Activated CD4-positive, alpha-beta T cell treated with anti-CD3 and anti-CD28 coated beads, Interleukin-10, Interleukin-2, amounts not matched to agents 100 ng/mL and 50 ng/mL, durations not matched to agents 16 hours and 8 hours (primary cell): ENCODE measurements at places on chromosomes 2 and 18.

DNA sequence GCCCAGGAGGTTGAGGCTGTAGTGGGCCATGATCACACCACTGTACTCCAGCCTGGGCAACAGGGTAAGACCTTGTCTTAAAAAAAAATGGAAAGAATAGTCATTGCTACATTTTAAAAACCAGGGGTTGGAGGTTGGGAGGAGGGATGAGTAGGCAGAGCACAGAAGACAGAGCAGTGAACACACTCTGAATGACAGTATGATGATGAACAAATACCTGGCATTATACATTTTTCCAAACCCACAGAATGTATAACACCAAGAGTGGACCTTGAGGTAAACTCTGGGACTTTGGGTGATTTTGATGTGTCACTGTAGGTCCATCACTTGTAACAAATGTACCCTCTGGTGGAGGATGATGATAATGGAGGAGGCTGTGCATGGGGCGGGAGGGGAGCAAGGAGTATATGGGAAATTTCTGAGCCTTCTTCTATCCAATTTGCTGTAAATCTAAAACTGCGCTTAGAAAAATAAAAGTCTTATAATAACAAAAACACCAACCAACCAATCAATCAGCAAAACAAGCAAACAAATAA, 111.4 kb upstream of the PGAP1 start:
- DNase-seq = no peak

DNA sequence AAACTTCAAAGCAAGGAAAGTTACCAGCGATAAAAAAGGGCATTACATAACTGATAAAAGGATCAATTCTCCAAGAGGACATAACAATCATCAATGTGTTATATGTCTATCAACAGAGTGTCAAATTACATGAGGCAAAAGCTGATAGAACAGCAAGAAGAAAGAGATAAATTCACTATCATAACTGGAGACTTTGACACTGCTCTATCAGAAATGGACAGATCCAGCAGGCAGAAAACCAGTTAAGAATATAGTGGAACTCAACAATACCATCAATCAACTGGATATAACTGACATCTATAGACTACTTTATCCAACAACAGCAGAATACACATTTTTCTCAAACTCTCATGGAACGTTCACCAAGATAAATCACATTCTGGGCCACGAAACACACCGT, 65.0 kb downstream of the ROCK2 start:
- DNase-seq = no peak

- DNase-seq = no peak
These were observed 270.0 kb downstream of the CTNNA2 start for GRCh38 chr2:79782576-79783452.

- DNase-seq = no peak
These were observed 183.7 kb downstream of the KLHL29 start for GRCh38 chr2:23568626-23569190.

GRCh38 chr18:41966943-41967342, 11.9 kb downstream of the PIK3C3 start:
- DNase-seq = no peak

- DNase-seq = no peak
These were observed 10.2 kb upstream of the ADGRF3 start for GRCh38 chr2:26356771-26357170.
